NCI-H1105 treated with DMSO at 0.1 percent for 48 hours (cell line): ENCODE measurements at places on chromosomes 3 and 15.
A peak's percentile ranks its signal among the peaks of the same experiment; 100 is the strongest.

- no peak for DNase-seq
Measured at GRCh38 chr3:96294143-96294542, 520.3 kb upstream of the EPHA6 start.

DNA sequence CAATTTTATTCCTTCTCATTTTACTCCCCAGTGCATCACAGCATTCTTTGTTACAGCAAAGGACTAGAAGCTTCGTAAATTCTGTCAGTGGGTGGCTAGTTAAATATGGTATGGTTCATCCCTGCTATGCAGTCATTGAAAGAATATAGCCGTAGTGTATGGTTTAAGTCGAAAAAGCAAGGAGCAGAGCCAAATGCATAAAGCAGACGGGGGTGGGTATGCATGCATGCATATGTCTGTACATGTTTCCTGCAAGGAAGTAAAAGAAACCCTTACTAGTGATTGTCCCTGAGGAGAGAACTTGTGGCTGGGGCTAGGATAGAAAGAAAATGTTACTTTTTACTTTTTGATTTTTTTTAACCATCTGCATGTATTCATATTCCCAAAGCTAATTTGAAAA, 19.9 kb downstream of the RBP2 start:
- no peak for DNase-seq

GRCh38 chr3:9743548-9743947, 6.2 kb upstream of the OGG1 start:
- no peak for DNase-seq

DNA sequence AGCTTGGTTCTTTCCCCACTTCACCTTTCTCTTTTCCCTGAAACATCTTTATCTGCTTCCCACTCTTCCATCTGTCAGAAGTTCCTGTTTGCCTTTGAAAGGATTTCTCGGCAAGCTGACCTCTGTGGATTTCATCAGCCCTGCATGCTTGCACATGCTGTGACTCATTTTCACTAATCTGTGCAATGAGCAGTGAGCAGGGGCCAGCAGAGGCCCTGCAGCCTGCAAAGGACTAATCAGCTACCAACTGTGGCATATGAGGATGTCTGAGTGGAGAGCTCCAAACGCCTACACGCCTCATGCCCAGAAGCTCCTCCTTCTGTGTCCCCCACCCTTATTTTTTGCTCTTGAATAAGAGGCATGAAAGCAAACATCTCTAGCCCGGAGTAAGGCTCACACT, 333.0 kb upstream of the SEMA6D start:
- DNase-seq, result no peak

GRCh38 chr3:184016811-184017671, 643 bp downstream of the ABCC5 start:
- DNase-seq, result peak; percentile 79
